ENCODE measurements at places on chromosomes 12 and 14.

- DNase-seq, result peak; percentile 52
Measured at GRCh38 chr14:69773571-69774276, 6.8 kb downstream of the SRSF5 start.

DNA sequence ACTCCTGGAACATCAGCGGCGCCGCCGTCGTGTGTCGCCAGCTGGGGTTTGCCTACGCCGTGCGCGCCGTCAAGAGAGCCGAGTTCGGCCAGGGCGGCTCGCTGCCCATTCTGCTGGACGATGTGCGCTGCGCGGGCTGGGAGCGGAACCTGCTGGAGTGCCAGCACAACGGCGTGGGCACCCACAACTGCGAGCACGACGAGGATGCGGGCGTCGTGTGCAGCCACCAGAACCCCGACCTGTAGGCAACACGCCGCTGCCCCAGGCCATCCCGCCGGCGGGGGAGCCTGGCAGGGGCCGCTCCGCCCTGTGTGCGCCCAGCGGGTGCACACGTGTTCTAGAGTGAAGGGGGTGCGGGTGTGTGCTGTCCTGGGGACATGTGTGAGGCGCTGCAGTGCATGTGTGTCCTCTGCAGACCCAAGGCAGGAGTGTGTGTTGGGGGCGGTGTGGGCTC lies 8.7 kb upstream of the CYP46A1 start:
- no peak for DNase-seq

DNA sequence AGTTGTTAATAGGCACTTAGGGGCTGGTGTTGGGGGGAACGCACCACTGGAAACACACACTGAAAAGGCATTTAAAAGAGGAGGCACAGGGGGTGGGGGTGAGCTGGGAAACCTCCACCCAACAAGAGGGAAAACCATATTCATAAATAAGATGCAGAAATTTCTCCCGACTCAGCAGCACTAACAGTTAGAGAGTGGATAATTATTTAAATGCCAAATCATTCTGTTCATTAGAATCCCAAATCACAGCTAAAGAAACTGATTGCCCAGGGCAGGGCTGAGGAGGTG lies 60.7 kb upstream of the FAM222A start:
- no peak for DNase-seq

- DNase-seq, result peak; percentile 54
Measured at GRCh38 chr12:30440826-30441602, 254.7 kb downstream of the IPO8 start.

- no peak for DNase-seq
Measured at GRCh38 chr12:91988086-91988923, 157.3 kb downstream of the BTG1 start.

DNA sequence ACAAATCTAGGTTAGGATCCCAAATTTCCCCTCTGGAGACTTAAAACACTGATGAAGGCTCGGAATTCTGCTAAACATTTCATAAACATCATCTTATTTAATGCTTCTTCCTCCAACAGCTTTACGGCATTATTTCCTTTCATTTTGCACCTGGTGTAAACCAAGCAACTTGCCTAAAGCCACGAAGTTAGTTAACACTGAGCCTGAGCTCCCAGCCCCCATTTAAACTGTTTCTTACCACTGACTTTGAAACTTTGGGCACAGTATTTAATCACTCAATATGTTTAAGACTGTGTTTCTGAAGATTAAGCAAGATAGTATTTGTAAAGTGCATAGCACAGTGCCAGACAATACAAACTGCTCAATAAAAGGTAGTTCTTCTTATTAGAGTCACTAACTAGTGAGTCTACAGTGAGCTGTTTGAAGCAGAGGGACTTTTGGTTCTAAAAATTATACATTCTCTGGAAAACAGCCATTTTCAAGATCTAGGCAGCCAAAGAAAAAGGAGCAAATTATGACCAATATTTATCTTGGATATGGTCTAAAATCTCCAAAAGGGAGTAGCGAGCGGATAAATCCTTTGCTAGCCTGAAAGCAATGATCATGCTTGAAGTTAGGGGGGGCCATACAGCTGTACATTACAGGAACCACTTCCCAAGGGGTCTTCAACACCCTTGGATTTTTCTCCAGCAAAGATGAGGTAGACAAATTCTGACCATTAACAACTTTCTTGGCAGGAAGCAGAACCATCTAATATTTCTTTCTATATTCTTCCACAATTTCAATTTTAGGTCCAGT lies 4.0 kb downstream of the EGLN3 start:
- DNase-seq, result no peak

GRCh38 chr14:35826952-35827416 lies 846 bp downstream of the BRMS1L start:
- no peak for DNase-seq

DNA sequence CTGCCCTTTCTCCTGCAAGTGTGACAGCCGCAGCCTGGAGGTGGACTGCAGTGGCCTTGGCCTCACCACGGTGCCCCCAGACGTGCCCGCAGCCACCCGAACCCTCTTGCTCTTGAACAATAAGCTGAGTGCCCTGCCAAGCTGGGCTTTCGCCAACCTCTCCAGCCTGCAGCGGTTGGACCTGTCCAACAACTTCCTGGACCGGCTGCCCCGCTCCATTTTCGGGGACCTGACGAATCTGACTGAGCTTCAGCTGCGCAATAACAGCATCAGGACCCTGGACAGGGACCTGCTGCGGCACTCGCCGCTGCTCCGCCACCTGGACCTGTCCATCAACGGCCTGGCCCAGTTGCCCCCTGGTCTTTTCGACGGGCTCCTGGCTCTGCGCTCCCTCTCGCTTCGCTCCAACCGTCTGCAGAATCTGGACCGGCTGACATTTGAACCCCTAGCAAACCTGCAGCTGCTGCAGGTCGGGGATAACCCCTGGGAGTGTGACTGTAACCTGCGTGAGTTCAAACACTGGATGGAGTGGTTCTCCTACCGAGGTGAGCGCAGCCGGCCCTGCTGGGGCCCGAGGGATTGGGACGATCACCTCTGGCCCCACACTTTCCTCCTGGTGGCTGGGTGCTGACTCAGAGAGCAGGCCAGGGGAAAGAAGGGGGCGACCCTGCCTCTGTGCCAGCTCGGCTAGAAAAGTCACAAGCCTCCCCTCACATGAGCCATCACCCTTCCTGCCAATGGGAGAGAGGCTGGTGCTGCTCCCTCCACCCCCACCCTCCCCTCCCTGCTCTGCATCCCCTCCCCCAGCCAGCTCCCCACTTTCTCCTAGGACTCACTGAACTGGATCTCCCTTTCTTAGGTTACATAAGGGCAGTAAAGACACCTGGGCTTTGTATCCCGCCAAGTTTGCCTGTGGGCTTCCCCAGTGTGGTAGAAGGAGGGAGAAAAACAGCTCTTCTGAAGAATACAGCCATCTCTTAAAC lies 10.9 kb downstream of the LRTM2 start:
- DNase-seq, result no peak

DNA sequence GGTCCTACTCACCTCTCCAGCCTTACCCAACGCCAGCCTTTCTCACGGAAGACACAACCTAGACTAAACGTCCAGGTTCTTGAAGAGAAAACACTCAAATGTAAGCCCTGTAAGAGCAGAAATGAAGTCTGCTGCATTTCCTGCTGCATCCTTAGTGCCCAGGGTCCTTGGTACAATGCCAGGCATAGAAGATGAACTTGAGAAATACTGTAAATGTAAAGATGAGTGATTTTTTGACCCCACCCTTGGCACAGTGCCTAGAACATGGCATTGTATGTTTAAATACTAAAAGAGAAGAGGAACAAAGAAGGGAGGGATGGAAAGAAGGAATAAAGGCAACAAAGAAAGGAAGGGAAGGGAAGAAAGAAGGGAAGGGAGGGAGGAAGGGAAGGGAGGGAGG lies 514.6 kb downstream of the MED13L start:
- DNase-seq, result no peak

- DNase-seq, result no peak
Measured at GRCh38 chr12:106135075-106135474, 3.7 kb downstream of the NUAK1 start.

- no peak for DNase-seq
Measured at GRCh38 chr12:103178366-103179080, 221.0 kb downstream of the ASCL1 start.

GRCh38 chr12:18681818-18682217 lies 56.0 kb downstream of the PLCZ1 start:
- DNase-seq, result no peak

GRCh38 chr14:61188196-61188595 lies 92.9 kb downstream of the TMEM30B start:
- DNase-seq, result no peak

DNA sequence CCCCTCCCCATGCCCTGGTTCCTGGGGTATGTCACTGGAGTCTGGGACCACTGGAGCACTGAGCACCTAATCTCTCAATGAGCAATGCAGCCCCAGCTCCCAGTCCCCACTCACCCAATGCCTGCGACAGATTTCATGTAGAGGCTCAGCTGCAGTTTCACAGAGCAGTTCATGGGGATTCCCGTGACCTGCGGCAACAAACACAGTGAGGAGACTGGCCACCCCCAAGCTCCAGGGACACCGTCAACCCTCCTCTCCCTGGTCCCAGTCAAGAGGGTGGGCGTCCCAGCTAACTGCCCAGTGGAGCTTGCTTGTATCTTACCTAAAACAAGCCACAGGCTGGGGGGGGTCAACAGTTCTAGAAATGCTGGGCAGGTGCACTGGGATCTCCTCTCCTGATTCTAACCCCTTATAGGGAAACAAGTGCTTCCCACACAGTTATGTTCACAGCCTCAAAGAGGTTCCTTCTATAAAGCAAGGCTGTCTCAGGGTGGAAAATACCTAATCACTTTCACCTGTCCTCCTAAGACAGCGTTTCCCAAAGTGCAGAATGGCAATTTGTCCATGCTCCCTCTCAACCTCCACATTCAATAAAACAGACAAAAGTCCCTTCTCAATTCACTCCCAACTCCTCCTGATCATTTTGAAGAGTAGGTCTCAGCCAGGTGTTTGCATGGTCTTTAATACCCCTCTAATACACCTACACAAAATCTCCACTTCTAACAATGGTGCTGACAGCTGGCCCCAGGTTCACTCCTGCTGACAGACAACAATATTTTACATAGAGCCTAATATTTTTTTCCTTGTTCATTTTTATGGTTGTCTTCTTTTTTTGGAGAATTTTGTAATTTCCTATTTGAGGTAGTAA lies 68.3 kb downstream of the SCARB1 start:
- no peak for DNase-seq

DNA sequence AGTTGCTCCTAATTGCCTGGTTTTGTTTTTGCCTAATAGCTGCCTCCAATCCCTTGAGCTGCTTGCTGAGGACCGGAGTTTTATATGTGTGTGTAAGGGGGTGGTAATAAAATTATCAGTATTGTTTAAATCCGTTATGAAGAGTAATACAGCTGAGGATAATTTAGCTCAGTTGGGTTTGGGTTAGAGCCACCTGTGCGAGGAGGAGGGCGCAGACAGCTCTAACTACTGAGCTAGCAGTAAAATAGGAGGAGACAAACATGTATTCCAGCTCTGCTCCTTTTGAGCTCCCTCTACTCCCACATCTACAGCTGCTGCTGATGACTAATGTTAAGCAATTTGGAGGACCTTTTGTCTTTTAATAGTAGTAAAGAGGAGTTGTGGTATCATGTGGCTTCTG lies 61.5 kb downstream of the SPATS2 start:
- no peak for DNase-seq

- no peak for DNase-seq
Measured at GRCh38 chr14:54737132-54737711, 165.4 kb downstream of the GCH1 start.

GRCh38 chr14:60760644-60761364 lies 26.2 kb downstream of the MNAT1 start:
- no peak for DNase-seq

- no peak for DNase-seq
Measured at GRCh38 chr12:460261-461230, 807 bp downstream of the B4GALNT3 start.

DNA sequence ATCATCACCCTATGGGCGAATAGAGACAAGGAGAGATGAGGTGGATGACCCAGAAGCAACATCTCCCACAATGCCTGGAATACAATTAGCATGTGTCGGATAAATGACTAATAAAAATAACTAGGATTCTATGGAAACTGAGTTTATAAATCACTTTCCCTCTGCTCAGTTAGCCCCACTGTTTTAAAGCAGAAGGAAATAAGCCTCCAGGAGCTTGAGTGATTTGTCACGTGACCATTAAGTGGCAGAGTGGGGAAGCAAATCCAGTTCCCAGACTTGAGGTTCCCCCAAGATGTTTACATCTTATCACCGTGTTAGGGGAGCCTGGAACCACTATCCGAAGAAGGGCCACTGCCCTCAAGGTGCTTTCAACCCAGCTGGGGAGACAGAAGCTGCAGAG lies 136.5 kb upstream of the CCND2 start:
- no peak for DNase-seq

DNA sequence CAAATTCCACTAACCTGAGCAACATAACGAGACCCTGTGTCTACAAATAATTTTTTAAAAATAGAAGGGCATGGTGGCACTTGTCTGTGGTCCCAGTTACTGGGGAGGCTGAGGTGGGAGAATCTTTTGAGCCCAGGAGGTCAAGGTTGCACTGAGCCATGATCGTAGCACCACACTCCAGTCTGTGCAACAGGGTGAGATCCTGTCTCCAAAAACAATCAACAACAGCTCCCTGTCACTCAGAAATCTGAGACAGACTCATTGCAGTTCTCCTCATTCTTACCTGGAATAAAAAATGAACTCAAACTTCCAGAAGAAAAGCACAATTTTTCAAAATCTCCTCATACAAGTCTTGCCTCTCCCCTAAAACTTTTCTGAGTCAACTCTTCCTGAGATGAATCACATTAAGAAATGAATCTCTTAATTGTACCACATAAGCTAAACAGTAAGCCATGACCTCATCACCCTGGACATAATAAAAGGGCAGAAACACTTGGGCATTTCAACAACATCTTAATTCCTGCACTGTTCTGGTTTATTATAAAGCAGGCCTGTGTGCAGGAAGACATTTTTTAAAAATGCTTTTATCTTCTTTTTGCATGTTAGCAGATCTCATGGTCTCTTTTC lies 214.3 kb upstream of the CDKN3 start:
- DNase-seq, result no peak

GRCh38 chr14:34650786-34651584 lies 21.0 kb upstream of the SNX6 start:
- DNase-seq, result no peak

DNA sequence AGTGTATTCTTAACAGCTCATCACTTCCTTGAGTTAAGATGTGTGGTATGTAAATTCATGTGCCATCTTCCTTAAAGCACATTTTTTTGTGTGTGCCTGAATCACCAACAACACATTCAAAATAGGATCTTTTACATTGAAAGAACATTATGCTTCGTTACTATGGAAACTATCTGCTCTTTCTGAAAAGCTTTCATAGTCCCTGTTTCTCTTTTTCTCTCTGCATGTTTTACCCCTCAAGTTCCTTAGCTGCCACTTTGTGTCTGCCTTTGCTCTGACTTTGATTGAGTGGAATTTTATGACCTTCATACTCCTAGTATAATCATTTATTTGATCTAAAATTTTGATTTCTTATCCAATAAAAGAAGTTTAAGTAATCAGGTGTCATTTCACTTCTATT lies 880.3 kb upstream of the FOXG1 start:
- no peak for DNase-seq

GRCh38 chr14:91523972-91524371 lies 13.9 kb upstream of the PPP4R3A start:
- peak; percentile 48 for DNase-seq

- no peak for DNase-seq
Measured at GRCh38 chr12:116067892-116068291, 209.6 kb downstream of the MED13L start.

- no peak for DNase-seq
Measured at GRCh38 chr12:97967831-97968230, 505.2 kb downstream of the RMST start.

- DNase-seq, result no peak
Measured at GRCh38 chr14:104595116-104595675, 9.4 kb downstream of the TMEM179 start.

GRCh38 chr12:96248136-96248931 lies 54.2 kb downstream of the ELK3 start:
- DNase-seq, result no peak

- no peak for DNase-seq
Measured at GRCh38 chr14:22469538-22470303, 119.3 kb downstream of the DAD1 start.
